Osteocyte (in vitro differentiated cells): ENCODE measurements at places on chromosomes 11 and 22. TPM values are rescaled to one million over a fixed set of nuclear protein-coding genes. Genes with fewer than 3 reads are reported as not detected.
A peak's percentile ranks its signal among the peaks of the same experiment; 100 is the strongest.

The PDE3B gene
- 0.08 and 0.16 TPM in 2 replicates for total RNA-seq

The SLC7A4 gene
- total RNA-seq, result not detected in 2 replicates

GRCh38 chr22:25025491-25026400 lies 73.2 kb downstream of the KIAA1671 start:
- peak overlapping the region; percentile 82 for H3K27ac ChIP-seq
- DNase-seq, result no peak
- H3K4me1 ChIP-seq, result peaks cover 17% of the 10 kb centered on the region
- peak overlapping the region; percentile 38 for H3K4me3 ChIP-seq
- H3K36me3 ChIP-seq, result no peaks in the 10 kb centered on the region

DNA sequence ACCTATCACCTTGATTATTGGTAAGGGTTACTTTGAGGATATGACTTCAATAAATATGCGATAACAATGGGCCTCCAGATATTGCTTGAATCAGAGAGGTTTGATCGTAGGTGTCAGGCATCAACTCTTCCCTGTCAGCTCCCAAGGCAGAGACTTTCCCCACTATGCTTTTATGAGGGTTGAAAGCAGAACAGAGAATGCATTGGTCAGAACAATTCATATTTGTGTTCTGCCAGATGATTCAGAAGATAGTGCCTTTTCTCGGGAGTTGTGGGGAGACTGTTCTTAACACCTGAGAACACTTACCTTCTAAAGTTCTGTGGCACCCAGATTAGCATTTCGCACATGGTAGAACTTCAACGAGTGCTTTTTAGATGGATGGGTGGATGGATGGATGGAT lies 386.3 kb upstream of the CADM1 start:
- no peak overlapping the region for H3K27ac ChIP-seq
- DNase-seq, result no peak
- H3K36me3 ChIP-seq, result no peaks in the 10 kb centered on the region
- no peaks in the 10 kb centered on the region for H3K27me3 ChIP-seq

DNA sequence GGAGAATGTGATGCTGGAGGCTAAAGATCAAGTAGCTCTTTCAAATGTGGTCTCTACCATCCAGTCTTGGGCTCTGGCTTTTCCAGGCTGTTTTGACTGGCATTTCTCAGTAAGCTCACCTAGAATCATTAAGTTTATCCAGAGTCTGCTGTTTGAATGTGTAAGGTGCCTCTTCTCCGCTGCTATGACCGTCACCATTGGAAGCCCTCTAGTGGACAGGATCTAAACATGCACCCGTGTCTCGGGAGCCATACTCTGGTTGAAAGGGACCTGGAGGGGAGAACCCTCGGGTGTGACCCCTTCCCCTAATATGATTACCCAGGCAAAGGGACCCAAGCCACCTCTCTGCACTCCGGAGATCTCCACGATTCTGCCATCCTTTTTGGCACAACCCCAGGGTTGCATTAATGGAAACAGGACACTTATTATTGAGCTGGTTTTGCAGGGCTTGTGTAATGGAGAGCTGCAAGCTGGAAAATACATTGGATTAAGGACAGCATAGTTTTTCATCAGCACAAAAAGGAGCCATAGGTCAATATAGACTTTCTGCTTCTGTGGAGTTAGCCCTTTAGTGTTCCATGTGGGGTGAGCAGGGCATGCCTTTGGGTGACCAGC lies 191.0 kb upstream of the LARGE1 start:
- no peak overlapping the region for H3K4me3 ChIP-seq
- no peak for DNase-seq
- no peaks in the 10 kb centered on the region for H3K36me3 ChIP-seq
- H3K27ac ChIP-seq, result no peak overlapping the region

DNA sequence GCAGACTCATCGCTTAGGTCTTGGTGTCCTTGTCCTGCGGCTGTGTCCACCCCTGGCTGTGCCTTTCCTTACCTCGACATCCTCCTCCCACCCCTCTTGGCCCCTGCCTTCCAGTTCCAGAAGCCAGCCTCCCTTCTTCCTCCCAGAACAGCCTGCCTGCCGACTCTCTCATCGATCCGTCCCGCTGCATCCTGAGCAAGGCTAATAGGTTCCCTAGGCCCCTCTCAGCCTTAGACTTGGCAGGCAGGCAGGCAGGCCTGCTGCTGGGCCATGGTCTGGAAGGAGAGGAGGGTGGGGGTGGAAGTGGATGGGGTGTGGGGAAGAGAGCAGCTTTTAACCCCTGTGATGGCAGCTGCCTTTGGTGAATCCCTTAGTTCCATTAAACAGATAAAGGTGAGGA lies 196.7 kb upstream of the TBCEL start:
- no peak overlapping the region for H3K27ac ChIP-seq
- no peak for DNase-seq
- no peaks in the 10 kb centered on the region for H3K4me1 ChIP-seq
- no peaks in the 10 kb centered on the region for H3K27me3 ChIP-seq
- no peaks in the 10 kb centered on the region for H3K36me3 ChIP-seq

DNA sequence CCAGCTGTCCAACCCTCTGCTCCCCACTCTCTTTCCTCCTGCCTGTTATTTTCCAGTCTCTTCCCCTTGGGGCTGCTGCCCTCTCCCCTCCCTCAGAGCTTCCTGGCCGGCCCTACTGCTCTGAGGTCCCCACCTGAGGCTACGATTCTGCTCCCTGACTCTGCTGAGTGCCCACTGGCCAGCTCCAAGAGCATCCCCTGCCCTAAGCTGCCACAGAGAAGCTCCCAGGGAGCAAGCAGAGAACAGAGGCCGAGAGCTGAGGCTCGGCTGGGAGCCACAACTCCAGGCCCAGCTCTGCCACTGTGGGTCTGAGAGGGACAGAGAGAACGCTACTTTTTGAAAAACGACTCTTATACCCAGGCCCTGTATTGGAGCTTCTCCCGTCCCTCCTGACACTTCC lies 61.1 kb downstream of the CHRDL2 start:
- no peaks in the 10 kb centered on the region for H3K36me3 ChIP-seq
- no peak overlapping the region for H3K27ac ChIP-seq
- no peak overlapping the region for H3K4me3 ChIP-seq
- H3K27me3 ChIP-seq, result no peaks in the 10 kb centered on the region
- peaks cover 20% of the 10 kb centered on the region for H3K4me1 ChIP-seq

- peaks cover 12% of the 10 kb centered on the region for H3K4me1 ChIP-seq
- no peak for DNase-seq
- H3K36me3 ChIP-seq, result no peaks in the 10 kb centered on the region
- H3K27ac ChIP-seq, result no peak overlapping the region
- peaks cover 20% of the 10 kb centered on the region for H3K27me3 ChIP-seq
These were observed 145.0 kb upstream of the THY1 start for GRCh38 chr11:119567688-119568582.

DNA sequence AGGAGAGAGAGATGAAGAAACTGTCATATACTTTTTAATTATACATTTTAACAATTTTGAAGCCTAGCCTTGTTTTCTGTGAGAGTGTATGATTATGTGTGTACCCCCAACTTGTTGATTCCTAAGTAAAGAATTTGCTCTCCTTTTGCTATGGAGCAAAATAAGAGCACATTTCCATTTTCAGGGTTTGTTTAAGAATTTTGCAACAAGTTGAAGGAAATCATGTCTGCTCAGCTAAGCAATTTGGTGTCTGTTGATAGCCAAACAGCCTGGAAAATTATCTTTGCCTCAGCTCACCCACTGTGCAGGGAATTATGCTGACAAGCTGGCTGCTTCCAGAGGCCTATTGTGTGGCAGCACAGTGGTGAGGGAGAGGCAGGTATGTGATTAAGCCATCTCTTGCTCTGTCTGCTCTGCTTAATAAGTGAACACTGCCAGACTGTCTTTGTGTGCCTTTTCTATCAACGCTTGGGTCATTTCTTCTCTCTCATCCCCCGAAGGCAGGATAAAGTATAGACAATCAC lies 135.1 kb upstream of the TTC12 start:
- H3K4me3 ChIP-seq, result no peak overlapping the region
- DNase-seq, result no peak
- H3K27ac ChIP-seq, result no peak overlapping the region

- no peaks in the 10 kb centered on the region for H3K4me1 ChIP-seq
- peaks cover 31% of the 10 kb centered on the region for H3K27me3 ChIP-seq
- no peak for DNase-seq
- H3K36me3 ChIP-seq, result no peaks in the 10 kb centered on the region
These were observed 9.7 kb downstream of the MMP3 start for GRCh38 chr11:102833731-102834130.

DNA sequence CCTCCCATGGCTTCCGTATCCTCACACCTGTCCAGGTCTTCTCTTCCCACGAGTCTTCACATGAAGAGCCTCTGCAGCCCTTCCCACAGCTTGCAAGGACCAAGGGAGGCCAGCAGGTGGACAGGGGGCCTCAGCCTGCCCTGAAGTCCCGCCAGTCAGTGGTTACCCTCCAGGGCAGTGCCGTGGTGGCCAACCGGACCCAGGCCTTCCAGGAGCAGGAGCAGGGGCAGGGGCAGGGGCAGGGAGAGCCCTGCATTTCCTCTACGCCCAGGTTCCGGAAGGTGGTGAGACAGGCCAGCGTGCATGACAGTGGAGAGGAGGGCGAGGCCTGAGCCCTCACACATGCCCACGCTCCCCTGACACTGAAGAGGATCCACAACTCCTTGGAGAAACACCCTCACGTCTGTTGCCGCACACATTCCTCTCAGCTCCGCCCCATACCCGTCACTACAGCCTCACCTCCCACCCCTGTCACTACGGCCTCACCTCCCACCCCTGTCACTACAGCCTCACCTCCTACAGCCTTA lies 8.3 kb downstream of the SSH3 start:
- DNase-seq, result no peak
- no peaks in the 10 kb centered on the region for H3K27me3 ChIP-seq
- no peaks in the 10 kb centered on the region for H3K36me3 ChIP-seq
- no peak overlapping the region for H3K4me3 ChIP-seq
- no peak overlapping the region for H3K27ac ChIP-seq
